CD14-positive monocyte (primary cell): ENCODE measurements at places on chromosomes 3 and 15.

GRCh38 chr3:124078953-124079911 lies 87.3 kb upstream of the ROPN1 start:
- no peak for DNase-seq

DNA sequence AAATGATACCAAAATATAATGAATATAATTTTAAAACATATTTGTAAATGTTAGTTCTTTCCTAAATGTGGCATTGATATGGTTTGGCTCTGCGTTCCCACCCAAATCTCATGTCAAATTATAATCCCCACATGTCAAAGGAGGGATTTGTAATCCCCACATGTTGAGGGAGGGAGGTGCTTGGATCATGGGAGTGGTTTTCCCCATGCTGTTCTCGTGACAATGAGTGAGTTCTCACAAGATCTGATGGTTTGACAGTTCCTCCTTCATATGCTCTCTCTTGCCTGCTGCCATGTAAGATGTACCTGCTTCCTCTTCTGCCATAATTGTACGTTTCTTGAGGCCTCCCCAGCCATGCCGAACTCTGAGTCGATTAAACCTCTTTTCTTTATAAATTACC lies 12.0 kb downstream of the CGGBP1 start:
- DNase-seq: no peak

DNA sequence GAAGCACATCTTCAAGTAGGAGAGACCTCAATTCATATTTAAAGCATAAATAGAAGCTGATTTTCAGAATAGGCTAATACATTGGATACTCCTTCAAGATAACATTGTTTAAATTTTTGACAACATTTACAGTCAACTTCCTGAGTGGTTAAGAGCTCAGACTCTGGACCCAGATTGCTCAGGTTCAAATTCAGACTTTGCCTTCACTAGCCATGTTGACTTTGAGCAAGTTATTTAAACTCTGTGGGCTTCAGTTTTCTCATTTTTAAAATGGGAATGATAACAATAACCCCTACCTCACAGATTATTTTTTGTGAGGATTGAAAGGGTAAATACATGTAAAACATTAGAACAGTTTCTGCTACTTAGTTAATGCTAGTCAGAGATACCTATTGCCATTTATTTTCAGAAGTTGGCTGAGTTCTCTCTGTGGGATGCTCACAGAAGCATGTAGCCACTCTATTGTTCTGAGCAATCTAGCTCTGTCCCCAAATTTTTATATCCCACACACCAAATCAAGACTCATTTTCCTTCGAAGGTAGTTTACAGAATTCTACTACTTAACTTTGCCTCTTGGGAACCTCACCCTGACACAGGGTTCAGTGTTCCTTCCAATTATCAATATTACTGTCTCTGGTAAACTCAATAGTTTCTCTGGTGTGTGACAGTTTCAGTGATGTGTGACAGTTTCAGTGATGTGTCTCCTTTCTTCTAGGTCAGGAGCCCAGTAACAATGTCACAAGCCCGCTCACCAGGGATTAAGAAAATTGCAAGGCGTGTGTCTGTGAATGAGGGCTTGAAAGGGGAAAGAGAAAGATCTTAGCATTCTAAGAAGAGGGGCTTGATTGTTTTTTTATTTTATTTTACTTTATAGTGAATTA lies 79.4 kb upstream of the OSTN start:
- DNase-seq: no peak

DNA sequence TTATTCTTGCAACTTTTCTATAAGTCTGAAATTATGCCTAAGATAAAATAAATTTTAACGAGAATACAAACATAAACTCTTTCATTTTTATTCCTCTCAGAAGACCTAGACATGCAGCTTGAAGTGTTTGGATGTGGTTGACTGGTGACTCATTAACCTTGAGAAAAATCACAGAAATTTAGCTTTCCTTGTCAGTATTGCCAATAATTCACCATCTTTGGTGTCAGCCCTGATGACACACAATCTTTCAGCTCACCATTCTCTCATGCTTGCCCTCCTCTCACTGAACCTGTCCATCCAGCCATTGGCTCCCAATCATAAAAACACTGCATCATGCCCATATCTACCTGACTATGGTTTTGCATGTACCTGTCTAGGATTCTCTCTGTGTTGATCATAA lies 22.6 kb upstream of the TNFAIP8L3 start:
- no peak for DNase-seq

GRCh38 chr15:60784483-60785254 lies 305.7 kb upstream of the ICE2 start:
- DNase-seq: no peak

DNA sequence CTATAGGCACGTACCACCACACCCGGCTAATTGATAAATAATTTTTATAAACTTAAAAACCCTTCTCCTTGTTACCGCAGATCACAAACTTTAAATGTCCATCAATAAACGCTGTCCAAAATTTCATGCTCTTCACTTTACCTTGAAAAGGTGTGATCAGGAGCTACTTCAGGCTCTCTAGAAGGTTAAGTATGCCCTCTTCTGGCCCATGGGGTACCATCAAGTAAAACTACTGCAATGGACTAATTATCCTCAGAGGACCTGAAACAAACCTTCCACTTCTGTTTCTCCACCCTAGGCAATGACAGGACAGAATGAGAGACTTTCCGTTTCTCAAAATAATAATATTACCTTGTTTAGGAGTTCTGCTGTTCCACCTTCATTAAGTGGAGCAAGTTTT lies 9.2 kb downstream of the LZTFL1 start:
- no peak for DNase-seq

DNA sequence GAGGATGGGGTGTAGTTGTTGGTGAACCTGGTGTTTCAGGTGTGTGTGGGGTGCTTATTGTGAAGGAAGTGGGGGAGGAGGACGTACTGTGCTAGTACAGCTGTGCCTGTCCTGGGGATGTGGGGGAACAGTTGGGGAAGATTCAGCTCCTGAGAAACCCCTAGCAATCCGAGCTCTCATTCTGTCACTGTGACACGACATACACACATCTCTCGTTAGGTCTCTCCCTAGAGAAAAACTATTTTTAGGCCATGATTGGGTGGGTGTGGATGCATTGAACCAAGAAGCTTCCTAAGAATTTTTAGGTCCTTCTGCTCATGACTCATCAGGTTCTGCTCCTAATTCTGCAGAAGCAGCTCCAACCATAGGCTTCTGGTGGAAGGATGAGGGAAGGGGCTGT lies 54.3 kb downstream of the SLC30A4 start:
- DNase-seq: no peak

GRCh38 chr15:68552344-68552743 lies 26.4 kb upstream of the CORO2B start:
- no peak for DNase-seq

- no peak for DNase-seq
Observed at GRCh38 chr3:123778991-123779622, 105.0 kb downstream of the MYLK start.

GRCh38 chr15:69400850-69401249 lies 13.3 kb upstream of the KIF23 start:
- DNase-seq: no peak

DNA sequence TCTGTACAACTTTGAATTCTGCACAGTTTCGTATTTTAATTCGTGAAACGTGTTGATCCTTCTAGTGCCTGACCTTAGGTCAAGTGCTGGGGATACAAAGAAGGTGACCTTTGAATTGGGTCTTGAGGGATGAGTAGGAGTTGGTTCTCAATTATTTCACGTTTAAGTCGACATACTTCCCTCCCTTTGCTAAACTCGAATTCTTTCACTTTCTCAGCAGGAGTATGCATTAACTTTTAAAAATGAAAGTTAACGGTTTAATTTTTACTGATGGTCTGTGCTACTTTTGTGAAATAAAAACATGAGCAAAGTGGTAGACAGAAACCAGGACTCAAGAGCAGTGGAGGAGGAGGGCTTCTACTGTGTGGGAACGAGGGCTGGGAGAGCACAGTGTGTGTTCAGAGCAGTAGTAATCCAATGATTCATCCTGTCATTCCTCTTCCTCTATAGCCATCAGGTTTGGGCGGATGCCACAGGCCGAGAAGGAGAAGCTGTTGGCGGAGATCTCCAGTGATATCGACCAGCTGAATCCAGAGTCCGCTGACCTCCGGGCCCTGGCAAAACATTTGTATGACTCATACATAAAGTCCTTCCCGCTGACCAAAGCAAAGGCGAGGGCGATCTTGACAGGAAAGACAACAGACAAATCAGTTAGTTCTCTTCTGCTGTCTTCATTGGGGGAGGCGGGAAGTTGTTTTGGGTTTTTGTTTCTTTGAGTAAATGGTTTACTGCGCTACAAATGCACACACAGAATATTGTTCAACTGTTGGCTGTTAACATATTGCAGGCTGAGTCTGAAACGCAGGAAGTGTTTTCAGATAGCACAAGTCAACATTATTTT lies 78.6 kb upstream of the TSEN2 start:
- peak; percentile 91 for DNase-seq

DNA sequence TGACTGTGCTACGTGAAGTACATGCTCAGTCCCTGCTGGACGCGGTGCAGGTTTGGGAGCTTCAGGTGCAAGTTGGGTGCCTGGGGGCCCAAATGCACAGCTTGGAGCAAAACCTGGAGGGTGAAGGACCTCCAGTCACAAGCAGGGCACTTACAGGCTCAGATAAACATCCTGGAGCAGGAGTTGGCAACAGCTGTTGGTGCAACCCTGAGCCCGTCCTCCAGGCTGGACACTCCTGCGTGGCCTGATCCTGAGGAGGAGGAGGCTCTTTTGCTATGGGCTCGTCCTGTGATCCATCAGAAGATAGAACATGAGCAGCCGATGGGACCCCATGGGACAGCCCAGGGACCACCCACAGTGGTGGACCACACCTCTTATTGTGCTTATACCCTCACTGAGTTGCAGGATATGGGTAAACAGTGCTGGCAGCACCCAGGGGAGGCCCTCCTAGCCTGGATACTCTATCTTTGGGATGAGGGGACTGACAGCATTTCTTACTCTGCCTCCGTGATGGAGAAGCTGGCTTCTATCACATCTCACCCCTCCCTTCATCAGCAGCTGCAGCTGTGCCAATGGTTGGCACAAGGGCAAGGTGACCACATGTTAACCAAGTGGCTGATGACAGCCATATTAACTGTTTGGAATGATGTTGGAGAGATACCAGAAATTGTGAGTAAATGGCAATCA lies 301.6 kb downstream of the ZPLD1 start:
- no peak for DNase-seq

GRCh38 chr3:40073310-40074007 lies 236.0 kb upstream of the EIF1B start:
- DNase-seq: no peak

DNA sequence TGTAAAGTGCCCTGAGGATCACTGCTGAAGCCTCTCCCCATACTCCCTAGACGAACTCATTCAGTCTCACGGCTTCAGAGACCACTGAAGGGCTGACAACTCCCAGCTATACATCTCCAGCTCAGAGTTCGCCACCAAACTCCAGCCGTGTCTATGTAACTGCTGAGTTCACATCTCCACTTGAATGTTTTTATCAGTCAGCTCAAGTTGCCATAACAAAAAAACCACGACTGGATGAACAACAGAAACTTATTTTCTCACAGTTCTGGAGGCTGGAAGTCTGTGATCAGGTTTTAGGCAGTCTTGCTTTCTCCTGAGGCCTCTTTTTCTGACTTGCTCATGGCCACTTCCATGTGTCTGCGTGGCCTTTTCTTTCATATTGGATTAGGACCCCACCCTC lies 223.0 kb upstream of the LRRFIP2 start:
- no peak for DNase-seq

- DNase-seq: no peak
Observed at GRCh38 chr3:188253800-188254452, 100.0 kb downstream of the LPP start.

DNA sequence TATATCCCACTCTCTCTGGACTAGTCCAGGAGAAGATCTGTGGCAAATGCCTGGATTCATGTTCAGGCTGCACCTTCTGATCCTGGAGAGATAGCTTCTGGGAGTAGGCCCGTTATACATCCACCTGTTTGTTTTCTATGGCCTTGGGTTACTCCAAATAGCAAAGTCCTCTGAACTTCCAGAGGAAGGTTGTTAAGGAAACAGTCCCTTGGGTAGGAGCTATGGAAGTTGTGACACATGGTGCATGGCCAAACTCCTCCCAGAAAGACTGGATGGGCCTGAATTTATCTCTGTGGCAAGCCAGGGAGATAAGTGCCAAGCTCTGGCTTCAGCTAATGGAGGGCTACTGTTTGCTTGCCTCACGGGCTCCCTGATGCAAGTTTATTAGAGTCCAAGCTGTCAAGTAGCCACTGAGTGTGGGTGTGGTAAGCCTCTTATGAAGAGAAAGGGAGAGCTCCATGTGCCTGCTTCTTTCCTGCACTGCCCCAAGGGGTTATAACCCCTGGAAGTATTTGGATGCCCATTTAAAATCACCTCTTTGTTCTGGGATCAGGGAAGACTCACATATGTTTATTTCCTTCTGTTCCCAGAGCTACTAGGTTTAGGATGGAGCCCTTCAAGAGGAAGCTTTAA lies 328.7 kb upstream of the ATP11B start:
- no peak for DNase-seq

DNA sequence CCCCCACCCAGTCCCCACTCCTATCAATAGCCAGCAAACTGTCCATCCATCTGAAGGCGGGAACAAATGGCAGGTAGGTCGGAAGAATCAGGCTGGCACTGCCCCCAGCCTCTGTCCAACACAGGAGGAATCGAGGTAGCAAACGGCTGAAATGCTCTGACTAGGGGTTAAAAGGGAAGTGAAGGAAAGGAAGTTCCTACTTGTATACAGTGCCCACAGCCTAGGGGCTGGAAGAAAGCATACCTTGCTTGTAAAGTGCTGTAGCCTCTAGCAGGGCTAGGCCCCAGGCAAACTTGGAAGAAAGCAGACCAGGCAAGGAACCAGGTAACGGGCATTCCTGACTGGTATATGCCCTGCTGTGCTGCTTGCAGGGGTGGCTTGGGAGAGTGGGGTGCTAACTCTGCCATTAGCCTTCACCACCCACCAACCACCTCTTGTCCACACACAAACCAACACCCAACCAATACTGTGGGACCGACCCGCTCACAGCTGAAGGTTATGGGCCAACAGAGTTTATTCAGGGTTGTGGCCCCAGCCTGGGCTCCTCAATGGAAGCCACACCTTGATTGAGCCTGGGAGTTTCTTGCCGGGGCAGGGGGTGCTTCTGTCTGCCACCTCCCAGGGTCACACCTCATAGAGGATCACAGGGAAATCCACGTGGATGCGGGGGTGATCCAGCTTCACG lies 2.4 kb downstream of the TUSC2 start:
- no peak for DNase-seq

DNA sequence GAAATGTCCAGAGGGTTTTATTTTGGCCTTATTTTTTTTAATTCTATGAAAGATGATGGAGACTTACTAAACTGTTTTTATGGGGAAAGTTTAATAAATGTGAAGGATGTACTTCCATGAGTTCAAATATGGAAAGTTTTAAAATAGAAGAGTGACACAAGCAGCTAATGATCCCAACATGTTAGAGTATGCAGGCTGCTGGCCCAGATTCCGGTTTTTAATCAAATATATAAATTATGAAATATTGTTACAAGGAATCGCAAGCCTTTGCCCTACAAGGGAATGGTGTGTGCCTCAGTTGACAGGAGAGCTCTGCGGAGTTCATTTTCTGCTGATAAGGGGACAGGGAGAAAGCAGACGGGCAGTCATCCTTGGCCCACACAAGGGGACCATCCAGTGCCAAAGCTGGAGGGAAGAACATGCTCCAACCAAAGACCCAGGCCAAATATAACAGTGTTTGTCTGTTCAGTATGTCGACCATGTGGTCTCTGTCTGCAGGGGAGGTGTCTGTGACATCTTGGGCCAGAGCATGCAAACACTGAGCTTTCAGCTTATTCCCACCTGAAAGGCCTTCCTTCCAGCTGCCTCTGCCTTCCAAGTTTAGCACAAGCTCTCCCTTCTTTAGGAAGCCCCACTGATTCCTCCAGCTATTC lies 69.8 kb downstream of the SSUH2 start:
- no peak for DNase-seq
